ENCODE measurements at places on chromosomes 3 and 15.

DNA sequence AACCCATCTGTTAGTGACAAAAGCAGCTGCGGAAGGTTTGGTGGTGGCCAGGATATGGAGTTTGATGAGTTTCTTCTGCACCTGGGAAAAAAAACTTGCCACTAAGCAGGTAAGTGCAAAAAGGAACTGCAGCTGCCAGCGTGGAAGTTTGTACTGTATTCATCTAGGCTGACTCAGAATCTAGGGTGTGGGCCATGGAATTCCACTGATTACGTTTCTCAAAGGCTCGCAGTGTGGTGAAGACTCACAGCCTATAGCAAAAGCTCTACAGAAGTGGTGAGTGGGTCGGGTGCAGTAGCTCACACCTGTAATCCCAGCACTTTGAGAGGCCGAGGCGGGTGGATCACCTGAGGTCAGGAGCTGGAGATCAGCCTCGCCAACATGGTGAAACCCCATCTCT, 334.6 kb upstream of the GRM7 start:
- DNase-seq = no peak

GRCh38 chr3:157527131-157527881, 24.1 kb upstream of the VEPH1 start:
- DNase-seq = no peak

- DNase-seq = no peak
Measured at GRCh38 chr3:128226795-128227395, 73.6 kb downstream of the EEFSEC start.

- DNase-seq = no peak
Measured at GRCh38 chr15:79659691-79660090, 227.6 kb downstream of the MINAR1 start.

DNA sequence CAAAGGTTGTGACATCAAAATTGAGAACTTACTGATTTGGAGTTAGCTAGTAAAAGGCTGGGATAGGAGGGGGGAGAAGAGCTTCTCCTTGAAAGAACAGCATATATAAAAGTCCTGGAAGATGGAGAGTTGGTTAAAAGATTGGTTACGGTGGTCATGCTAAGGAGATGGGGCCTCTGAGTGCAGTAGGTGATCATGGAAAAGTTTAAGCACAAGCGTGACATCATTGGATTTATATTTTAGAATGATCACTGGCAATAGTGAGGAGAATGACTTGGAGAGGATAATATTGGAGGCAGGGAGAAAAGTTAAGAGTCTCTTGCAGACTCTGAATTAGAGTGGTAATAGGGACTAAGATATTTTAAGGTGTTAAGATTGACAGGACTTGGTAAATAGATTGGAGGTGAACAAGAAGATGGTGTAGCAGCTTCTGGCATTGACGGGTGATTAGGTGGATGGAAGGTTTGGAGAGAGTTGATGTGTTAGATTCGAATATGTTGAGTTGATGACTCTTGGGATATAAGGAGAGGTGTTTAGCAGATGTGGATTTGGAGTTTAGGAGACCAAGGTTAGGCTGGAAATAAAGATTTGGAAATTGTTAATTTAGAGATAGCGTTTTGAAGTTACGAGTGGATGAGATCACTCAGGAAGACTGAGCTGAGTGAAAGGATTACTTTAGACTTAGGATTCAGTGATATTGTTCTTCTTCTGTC, 19.6 kb downstream of the PIAS1 start:
- DNase-seq = no peak

- no peak for DNase-seq
Measured at GRCh38 chr3:14172496-14172895, 5.9 kb downstream of the XPC start.

- DNase-seq = no peak
Measured at GRCh38 chr3:194296454-194297263, 54.5 kb downstream of the CPN2 start.

- DNase-seq = no peak
Measured at GRCh38 chr15:58362262-58362922, 69.4 kb upstream of the LIPC start.

DNA sequence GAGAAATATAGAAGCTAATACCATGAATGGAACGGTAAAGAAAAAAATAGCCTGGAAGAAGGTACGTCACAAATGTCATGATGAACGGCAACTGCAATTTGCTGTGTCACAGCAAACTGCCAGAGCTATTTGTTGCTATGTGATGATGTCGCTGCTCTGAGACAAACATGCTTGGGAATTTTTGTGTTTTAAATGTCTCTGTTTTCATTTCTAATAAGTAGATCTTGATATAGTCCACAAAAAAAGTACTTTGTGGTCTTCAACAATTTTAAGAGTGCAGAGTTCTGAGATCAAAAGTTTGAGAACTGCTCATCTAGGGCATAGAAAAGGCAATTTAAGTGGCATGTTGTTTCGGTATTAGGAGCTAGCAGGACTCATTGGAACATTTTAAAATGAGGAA, 4.3 kb upstream of the NR1D2 start:
- no peak for DNase-seq

DNA sequence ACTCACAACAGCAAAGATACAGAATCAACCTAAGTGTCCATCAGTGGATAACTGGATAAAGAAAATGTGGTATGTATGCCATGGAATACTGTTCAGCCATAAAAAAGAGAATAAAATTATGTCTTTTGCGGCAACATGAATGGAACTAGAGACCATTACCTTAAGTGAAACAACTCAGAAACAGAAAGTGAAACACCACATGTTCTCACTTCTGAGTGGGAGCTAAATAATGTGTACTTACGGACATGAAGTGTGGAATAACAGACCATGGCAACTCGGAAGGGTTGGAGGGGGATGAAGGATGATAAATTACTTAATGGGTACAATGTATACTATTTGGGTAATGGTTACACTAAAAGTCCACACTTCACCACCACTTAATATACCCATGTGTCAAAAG, 600.6 kb downstream of the MAGI1 start:
- no peak for DNase-seq

DNA sequence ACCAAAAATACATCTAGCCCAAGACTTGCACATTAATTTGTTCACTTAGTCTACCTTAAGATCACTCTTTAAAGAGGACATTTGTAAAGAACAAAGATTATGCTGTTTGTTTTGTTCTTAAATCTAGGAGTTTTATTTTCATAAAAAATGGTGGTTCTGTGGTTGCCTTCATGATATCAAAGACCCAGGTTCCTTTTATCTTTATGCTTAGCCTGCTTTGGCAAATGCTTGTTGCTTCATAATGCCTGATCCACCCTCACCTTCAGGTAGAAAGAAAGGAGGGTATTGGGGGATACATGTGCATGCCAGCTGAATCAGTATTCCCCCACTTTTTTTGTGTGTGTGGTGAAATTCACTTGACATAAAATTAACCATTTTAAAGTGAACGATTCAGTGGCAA, 48.5 kb downstream of the GTF2E1 start:
- no peak for DNase-seq

- DNase-seq = no peak
Measured at GRCh38 chr15:50542887-50543210, 3.6 kb downstream of the USP50 start.

GRCh38 chr15:48266024-48266689, 60.1 kb downstream of the SLC12A1 start:
- DNase-seq = no peak

DNA sequence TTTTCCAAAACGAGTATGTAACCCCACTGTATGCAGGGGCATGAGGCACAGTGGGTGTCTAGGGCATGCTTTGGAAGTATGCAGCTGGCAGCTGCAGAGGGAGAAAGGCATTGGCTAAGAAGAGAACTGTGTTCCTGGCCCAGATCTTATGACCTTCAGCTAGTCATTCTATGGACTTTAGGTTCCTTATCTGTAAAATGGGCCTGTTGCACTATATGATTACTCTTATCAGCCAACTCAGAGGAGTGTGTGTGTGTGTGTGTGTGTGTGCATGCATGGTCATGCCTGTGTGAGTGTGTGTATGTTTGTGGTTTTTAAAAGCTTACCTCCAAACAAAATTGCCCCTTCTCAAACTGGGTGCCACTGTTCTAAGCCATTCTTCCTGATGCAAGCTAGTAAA, 27.4 kb upstream of the CHST2 start:
- no peak for DNase-seq

GRCh38 chr3:101039285-101039684, 46.1 kb upstream of the ABI3BP start:
- no peak for DNase-seq

GRCh38 chr15:101543431-101543830, 53.9 kb upstream of the PCSK6 start:
- no peak for DNase-seq

GRCh38 chr3:51141573-51141972, 243.5 kb upstream of the MANF start:
- no peak for DNase-seq

DNA sequence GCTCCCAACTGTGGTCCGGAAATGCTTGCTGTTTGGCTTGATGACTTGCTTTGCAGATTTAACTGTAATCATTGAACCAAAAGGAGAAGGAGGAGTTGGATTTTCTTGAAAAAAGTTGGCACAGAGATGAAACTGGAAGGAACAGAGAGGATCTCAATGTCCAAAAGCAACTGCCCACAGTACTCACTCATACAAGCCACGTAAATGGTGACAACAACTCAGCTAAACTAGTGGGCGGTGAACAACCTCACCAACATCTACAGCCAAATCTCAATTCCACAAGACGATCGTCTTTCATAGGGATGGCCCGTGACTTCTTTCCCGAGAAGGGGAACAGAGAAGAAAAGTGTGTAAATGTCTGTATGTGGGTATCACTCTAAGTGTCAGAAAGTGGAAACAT, 48.1 kb downstream of the MYO5C start:
- DNase-seq = no peak

- no peak for DNase-seq
Measured at GRCh38 chr3:112908252-112908651, 61.6 kb upstream of the CD200R1L start.

DNA sequence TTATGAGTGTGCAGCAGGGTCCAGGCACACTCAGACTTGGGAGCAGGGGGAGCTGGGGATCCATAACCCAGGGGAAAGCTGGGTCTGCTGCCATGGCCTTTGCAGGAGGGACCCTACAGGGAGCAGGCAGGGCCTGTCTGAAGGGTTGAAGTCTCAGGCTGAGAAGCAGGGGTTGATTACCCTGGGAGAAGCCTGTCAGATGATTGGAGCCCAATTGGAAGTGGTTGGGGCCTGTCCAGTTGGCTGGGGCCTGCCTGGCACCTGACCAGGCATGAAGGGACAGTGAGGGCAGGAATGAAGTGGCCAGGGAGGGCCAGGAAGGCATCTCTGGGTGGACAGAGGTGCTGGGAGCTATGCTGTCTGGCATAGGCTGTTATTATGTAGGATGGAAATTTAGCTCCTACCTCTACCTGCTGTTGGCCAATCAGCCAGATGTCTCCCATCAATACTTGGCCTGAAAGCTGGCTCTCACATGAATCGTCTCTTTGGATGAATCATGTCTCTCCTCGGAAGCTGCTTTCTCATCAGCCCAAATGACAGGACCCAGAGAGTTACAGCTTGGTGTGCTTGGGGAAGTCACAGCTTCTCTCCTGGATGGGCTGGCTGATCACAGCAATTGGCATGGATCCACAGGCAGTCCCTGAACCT, 27.4 kb upstream of the SLCO2A1 start:
- no peak for DNase-seq

DNA sequence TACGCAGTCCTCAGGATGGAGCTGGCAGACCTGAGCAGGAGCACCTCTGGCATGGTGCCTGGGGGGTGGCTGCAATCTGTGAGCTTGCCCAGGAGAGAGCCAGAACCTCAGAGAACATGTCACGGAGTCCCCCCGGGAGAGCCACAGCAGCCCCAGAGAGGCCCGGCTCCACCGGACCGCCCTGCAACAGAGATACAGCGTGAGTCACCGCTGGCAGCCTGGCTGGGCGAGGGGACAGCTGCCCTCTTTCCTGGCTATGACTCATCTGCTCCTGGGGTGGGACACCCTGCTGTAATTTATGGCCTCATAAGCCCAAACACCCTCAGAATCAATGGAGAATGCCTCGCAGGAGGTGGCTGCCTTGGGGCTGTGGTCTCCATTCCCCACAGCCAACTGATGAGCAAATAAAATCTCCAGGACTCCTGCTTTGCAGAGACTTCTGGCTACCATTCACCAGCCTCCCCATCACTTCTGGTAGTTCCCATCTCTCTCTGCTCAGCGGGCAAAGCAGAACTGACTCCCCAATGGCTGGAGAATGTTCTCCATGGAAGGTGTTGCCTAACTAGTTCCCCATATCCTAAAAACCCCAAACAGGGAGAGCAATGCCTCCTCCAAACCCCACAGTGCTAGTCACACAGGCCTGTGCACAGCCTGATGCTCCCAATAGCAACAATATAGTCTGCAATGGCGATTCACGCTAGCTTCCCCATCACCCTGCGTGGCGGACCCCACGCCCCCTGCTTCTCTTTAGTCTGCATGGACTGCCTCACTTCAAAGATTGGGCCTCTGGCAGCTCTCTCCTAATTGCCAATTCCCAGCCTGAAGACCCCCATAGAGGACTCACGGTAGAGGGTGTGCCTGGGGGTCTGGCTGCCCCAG, 21.6 kb downstream of the ACSBG1 start:
- DNase-seq = no peak

DNA sequence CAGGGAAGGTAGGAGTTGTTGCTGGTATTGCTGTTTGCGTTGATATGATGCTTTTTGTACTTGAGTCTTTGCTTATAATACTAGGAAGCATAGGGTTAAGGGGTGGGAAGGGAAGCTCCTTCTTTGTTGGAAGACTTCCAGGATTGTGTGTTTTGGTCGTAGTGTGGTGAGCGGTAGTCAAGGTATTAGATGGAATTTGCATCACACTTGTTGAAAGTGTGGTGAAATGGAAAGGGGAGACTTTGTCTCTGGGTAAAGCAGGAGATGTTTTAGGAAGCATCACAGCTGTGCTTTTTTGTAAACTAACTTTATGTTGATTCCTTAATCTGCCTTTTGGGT, 14.9 kb downstream of the IGSF10 start:
- DNase-seq = no peak

DNA sequence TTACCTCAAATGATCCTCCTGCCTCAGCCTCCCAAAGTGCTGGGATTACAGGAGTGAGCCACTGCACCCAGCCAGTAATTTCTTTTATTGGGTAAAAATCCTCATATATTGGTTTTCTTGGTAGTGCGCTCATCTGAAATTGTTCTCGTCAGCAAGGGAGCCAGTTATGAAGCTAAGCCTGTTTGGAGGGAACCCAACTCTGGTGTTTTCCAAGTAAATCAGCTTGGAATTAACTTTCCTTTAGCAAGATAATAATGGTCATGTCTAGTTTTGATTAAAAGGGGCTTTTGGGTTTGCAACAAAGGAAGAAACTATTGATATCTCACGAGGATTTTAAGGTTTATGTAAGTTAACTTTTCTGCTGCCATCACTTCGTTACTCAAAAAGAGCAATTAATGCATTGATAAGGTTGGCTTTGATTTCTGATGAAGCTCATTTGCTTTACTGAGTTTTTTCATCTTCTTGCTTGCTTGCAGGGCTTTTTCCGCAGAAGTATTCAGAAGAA, 72.7 kb downstream of the RARB start:
- no peak for DNase-seq

DNA sequence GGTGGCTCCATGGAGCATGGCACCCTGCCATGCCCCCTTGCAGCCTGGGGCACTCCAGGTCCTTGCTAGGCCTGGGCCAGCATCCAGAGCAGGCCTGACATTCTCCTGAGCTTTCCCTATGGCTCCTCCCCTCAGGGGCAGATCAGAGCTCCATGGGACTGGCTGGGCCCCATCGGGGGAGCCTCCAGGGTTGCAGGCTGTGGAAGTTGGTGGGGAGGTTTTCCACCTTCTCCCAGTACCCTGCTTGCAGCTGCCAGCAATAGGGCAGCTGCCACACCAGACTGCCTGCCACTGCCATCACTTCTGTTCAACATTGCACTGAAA, 75.7 kb upstream of the TP63 start:
- DNase-seq = no peak

- DNase-seq = no peak
Measured at GRCh38 chr3:33420966-33421365, 19.2 kb downstream of the UBP1 start.

- DNase-seq = no peak
Measured at GRCh38 chr15:31135523-31135922, 34.0 kb upstream of the TRPM1 start.

Measured in NCI-H524 treated with DMSO at 0.1 percent for 48 hours (cell line).